Trophoblast cell (in vitro differentiated cells and primary cell): ENCODE measurements at places on chromosomes 6 and 20.
A peak's percentile ranks its signal among the peaks of the same experiment; 100 is the strongest.

DNA sequence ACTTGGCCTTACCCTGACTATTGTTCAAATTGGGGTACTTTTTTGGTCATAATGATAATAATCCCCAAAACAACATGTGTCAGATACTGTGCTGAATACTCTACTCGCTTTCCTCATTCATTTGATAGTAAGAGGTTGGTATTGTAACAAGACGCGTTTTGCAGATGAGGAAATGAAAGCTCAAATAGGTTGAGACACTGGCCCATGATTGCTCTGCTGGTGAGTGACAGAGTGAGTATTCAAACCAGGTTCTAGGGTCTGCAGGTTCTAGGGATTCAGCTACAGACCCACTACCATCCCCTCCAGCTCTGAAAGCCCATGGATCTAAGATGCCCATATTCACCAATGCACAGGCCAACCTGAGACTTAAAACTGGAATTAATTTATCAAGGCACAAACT, 1.3 kb upstream of the ENPP4 start:
- H3K27ac ChIP-seq, result no peak overlapping the region
- no peaks in the 10 kb centered on the region for H3K36me3 ChIP-seq
- no peaks in the 10 kb centered on the region for H3K27me3 ChIP-seq
- H3K4me3 ChIP-seq, result no peak overlapping the region

- no peak overlapping the region for H3K4me3 ChIP-seq
- H3K27ac ChIP-seq, result no peak overlapping the region
- no peaks in the 10 kb centered on the region for H3K36me3 ChIP-seq
- no peaks in the 10 kb centered on the region for H3K27me3 ChIP-seq
Observed at GRCh38 chr6:160775792-160776580, 73.9 kb downstream of the PLG start.

- no peak overlapping the region for H3K27ac ChIP-seq
- no peaks in the 10 kb centered on the region for H3K4me1 ChIP-seq
- no peak overlapping the region for H3K4me3 ChIP-seq
- H3K36me3 ChIP-seq, result no peaks in the 10 kb centered on the region
- no peak for DNase-seq
Observed at GRCh38 chr20:30506100-30506499, 751.4 kb upstream of the DEFB115 start.

GRCh38 chr6:83354747-83355146, 76.1 kb downstream of the ME1 start:
- DNase-seq, result no peak
- H3K36me3 ChIP-seq, result no peaks in the 10 kb centered on the region
- no peaks in the 10 kb centered on the region for H3K4me1 ChIP-seq
- H3K27me3 ChIP-seq, result no peaks in the 10 kb centered on the region
- H3K4me3 ChIP-seq, result no peak overlapping the region

- H3K27me3 ChIP-seq, result no peaks in the 10 kb centered on the region
- no peaks in the 10 kb centered on the region for H3K36me3 ChIP-seq
- H3K27ac ChIP-seq, result no peak overlapping the region
- H3K4me1 ChIP-seq, result peaks cover 2% of the 10 kb centered on the region
Observed at GRCh38 chr6:36649701-36650484, 28.6 kb upstream of the CDKN1A start.

GRCh38 chr6:36755435-36756348, 58.1 kb downstream of the RAB44 start:
- H3K27me3 ChIP-seq, result no peaks in the 10 kb centered on the region
- no peak overlapping the region for H3K27ac ChIP-seq
- no peak overlapping the region for H3K4me3 ChIP-seq
- peaks cover 3% of the 10 kb centered on the region for H3K4me1 ChIP-seq
- peak; percentile 56 for DNase-seq

DNA sequence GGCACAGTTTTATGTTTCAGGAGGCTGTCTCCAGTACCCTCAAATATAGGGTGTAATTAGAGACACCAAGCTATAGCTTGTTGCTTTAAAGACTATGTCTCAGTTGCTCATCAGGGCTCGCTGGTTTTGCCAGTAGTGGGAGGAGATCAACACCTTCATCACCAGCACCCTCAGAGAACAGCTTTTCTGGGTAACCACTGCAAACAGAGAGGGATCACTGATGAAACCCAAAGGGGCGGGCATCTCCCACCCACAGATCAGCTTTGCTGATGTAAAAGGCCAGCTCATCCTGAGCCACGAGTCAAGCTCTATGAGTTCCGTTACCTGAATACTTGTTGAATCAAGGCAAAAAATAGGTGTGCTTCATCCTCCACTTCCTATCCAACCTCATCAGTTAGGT, 187.7 kb downstream of the AIG1 start:
- no peak for DNase-seq

DNA sequence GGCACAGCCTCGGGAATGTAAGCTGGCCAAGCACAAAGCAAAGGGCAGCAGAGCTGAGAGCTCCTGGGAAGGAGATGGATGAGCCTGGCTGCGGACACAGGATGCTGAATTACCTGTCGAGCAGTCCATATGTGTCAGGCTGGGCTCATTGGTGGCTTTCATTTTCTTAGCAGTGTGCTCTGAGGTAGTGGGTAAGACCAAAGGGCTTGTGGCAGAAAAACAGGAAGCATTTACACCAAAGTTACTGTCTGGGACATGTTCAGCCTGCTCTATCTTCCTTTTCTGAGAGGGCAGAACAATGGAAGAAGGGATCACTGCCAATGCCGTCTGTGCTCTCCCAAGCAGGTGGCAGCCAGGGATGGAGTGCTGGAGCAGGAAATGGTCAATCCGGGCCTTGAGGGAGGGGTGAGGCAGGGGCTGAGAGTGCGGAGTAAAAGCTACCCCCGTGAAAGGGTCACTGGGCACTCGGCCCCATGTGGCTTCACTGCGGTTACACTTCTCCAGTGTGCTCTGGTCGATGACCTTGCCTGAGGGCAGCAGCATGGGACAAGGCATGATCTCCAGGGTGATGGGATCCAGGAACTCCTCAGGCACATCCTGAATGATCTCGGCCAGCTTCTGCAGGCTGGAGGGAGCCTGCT, 36.9 kb upstream of the AVP start:
- no peak overlapping the region for H3K4me3 ChIP-seq
- H3K27ac ChIP-seq, result no peak overlapping the region
- no peaks in the 10 kb centered on the region for H3K27me3 ChIP-seq
- peaks cover 19% of the 10 kb centered on the region for H3K36me3 ChIP-seq
- H3K4me1 ChIP-seq, result no peaks in the 10 kb centered on the region

- DNase-seq, result no peak
- H3K27me3 ChIP-seq, result peaks cover 4% of the 10 kb centered on the region
- H3K27ac ChIP-seq, result no peak overlapping the region
- H3K4me1 ChIP-seq, result peaks cover 3% of the 10 kb centered on the region
- no peak overlapping the region for H3K4me3 ChIP-seq
- no peaks in the 10 kb centered on the region for H3K36me3 ChIP-seq
Observed at GRCh38 chr20:10216146-10216791, 2.4 kb upstream of the SNAP25 start.
